Epithelial cell of alveolus of lung (primary cell): ENCODE measurements at places on chromosomes 1 and 21. TPM values are rescaled to one million over a fixed set of nuclear protein-coding genes. Genes with fewer than 3 reads are reported as not detected.

Gene WNT2B
- 0.39 and 6.5 TPM in 2 replicates for total RNA-seq

Gene VASH2
- total RNA-seq = 3.5 and 6.8 TPM in 2 replicates

Gene SPRR2B
- not detected in 2 replicates for total RNA-seq

Gene SSU72
- total RNA-seq = 107 and 127 TPM in 2 replicates

Gene MRPL37
- total RNA-seq = 83.2 and 114 TPM in 2 replicates
